ENCODE measurements at places on chromosomes 12 and 14. TPM values are rescaled to one million over a fixed set of nuclear protein-coding genes. Genes with fewer than 3 reads are reported as not detected.

DNA sequence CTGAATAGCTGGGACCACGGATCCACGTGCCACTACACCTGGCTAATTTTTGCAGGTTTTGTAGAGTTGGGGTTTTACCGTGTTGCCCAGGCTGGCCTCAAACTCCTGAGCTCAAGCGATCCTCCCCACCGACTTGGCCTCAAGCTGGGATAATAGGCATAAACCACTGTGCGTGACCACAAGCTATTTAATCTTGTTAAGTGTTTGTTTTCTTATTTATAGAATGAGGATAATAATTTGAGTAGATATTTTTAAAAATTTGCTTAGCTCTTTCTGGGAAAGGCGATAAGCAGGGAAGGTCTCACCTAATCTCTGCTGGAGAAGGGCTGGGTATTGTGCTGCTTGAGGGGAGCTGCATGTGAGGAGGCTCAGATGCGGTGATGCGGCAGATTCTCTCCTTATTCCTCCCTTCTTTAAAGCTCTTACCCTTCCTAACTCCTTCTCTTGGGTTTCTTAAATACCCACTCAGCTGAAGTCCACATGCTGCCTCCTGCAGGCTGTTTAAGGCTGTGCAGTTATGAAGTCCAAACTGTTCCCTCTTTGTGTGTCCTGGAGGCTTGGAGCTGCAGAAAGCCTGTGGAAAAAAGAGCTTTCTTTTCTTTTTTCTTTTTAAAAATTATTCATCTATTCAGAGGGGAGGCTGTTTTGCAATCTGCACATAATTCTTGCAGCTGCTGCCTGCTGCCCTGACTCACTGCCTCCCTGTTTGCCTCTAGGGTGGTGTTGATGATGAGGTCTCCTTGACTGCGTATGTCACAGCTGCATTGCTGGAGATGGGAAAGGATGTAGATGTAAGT lies 37.9 kb downstream of the A2ML1 start:
- peak; percentile 11 for DNase-seq

DNA sequence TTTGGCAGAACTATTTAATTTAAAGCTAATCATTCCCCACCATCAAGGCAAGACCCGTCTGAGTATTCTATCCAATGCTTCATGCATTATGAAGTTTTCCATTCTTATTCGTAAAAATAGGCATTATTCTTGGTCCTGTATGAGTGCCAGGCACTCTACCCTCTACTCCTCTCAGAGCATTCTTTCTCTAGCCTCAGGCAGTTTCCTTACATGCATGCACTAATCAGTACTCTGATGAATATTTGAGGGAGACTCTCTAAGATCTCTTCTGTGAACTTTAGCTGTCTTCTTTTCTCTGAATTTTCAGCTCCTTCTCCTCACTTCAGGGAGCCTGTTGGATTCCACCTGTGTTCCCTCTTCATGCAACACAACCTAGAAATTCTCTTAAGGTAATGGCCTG lies 334.7 kb downstream of the RAD51B start:
- DNase-seq: no peak

GRCh38 chr12:84329938-84330337 lies 582.7 kb downstream of the SLC6A15 start:
- no peak for DNase-seq

GRCh38 chr14:54567639-54568561 lies 972 bp downstream of the SAMD4A start:
- peak; percentile 45 for DNase-seq

GRCh38 chr14:99663386-99664057 lies 18.6 kb downstream of the HHIPL1 start:
- DNase-seq: no peak

GRCh38 chr14:61836184-61836583 lies 74.0 kb downstream of the SNAPC1 start:
- no peak for DNase-seq

DNA sequence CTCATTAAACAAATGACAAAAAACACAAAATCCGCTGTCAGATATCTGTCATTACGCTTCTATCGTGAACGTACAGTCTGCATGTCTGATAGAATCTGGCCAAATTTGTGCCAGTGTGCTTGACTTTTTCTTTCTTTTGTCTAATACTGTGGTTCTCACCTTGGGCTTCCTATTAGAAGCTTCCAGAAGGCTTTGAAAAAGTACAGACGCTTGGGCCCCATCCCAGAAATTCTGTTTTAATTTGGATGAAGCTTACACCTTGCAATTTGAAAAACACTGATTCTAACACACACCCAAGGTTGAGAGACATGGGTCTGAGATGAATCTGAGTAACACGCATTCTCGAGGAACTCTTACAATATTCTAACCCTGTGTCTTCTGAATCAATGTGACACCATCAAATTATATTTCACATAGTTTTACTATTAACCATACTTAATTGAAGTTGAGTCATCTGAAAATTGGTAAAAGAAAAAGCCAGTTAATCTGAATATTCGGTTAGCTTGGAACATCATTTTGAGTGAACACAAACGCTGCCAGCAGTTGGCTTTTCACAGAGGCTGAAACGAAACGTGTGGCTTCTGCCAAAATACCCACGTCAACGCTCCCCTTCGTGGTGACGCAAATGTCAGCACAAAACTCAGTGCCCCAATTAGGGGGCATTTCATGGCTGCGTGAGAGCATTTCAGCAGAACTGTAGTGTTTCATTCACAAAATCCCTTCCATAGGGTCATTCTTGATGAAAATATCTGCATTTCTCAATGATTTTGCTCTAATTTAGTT lies 420.5 kb downstream of the TMEM132D start:
- no peak for DNase-seq

GRCh38 chr14:41022932-41023331 lies 583.7 kb upstream of the LRFN5 start:
- DNase-seq: no peak

DNA sequence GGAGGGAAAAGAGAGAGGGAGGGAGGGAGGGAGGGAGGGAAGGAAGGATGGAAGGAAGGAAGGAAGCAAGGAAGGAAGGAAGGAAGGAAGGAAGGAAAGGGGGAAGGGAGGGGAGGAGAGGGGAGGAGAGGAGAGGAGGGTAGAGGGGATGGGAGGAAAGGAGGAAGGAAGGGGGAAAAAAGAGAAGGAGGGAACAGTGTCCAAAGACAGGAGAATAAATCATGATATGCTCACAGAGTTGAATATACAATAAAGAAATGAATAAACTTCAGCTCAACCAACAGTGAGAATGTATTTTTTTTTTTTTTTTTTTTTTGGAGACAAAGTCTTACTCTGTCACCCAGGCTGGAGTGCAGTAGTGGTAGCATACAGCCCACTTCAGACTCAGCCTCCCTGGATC lies 4.0 kb downstream of the OR6J1 start:
- no peak for DNase-seq

DNA sequence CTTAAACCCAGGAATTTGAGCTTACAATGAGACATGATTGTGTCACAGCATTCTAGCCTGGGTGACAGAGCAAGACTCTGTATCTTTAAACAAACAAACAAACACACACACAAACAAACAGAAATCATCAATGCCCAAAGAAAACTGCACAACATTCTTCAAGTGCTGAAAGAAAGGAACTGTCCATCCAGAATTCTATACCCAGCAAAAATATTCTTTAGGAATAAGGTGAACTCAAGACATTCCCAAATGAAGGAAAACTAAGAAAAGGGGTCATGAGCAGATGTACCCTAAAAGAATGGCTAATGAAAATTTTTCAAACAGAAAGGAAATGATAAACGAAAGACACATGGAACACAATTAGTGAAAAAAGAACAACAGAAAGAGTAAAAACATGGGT lies 22.3 kb upstream of the RNF212B start:
- no peak for DNase-seq

DNA sequence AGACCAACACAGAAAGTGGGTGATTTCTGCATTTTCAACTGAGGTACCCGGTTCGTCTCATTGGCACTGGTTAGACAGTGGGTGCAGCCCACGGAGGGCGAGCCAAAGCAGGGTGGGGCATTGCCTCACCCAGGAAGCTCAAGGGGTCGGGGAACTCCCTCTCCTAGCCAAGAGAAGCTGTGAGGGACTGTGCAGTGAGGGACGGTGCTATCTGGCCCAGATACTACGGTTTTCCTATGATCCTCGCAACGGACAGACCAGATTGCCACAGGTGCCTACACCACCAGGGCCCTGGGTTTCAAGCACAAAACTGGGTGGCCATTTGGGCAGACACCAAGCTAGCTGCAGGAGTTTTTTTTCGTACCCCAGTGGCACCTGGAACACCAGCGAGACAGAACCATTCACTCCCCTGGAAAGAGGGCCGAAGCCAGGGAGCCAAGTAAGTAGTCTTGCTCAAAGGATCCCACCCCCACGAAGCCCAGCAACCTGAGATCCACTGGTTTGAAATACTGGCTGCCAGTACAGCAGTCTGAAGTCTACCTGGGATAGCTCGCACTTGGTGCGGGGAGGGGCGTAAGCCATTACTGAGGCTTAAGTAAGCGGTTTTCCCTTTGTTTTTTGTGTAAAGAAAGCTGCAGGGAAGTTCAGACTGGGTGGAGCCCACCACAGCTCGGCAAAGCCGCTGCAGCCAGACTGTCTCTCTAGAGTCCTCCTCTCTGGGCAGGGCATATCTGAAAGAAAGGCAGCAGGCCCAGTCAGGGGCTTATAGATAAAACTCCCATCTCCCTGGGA lies 25.5 kb upstream of the NAA30 start:
- DNase-seq: no peak

GRCh38 chr14:88422047-88422446 lies 36.6 kb downstream of the SPATA7 start:
- no peak for DNase-seq

- peak; percentile 53 for DNase-seq
Observed at GRCh38 chr14:95098984-95099599, 58.2 kb downstream of the DICER1 start.

- DNase-seq: no peak
Observed at GRCh38 chr14:104519721-104520120, 59.8 kb upstream of the C14orf180 start.

DNA sequence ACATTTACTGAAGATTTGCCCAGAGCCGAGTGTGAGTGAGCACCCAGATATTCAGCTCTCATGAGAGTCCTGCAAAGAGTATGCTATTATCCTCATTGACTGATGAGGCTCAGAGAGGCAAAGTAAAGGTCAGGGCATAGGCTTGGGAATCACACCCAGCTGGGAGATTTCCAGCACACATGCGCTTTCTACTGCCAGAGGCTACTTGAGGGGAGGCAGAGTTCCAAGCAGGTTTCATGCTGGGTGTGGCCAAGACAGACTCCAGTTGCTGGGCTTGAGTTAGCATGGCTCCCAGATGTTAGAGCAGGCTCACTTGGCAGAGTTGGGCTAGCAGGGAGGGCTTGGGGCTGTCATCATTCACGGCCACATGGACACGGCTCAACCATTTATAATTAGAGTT lies 14.4 kb upstream of the FAM181A start:
- DNase-seq: no peak

- DNase-seq: no peak
Observed at GRCh38 chr12:81274637-81275529, 197.0 kb downstream of the ACSS3 start.

GRCh38 chr12:53048780-53049401 lies 974 bp upstream of the TNS2 start:
- DNase-seq: peak; percentile 52

DNA sequence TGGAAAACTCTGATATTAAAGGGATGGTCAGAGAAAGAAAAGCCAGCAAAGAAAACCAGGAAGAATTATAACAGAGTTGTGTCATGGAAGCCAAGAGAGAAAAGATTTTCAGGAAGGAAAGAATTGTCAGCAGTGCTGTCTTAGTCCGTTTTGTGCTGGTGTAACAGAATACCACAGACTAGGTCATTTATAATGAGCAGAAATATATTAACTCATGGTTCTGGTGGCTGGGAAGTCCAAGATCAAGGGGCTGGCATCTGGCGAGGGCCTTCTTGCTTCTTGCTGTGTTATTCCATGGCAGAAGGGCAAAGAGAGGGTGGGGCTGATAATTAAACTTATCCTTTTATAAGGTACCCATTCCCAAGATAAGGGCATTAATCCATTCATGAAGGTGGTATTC lies 6.4 kb upstream of the INHBE start:
- DNase-seq: no peak

- DNase-seq: no peak
Observed at GRCh38 chr12:78406213-78406612, 458.4 kb upstream of the SYT1 start.

- peak; percentile 74 for DNase-seq
Observed at GRCh38 chr12:124720681-124721500, 142.8 kb downstream of the SCARB1 start.

- peak; percentile 38 for DNase-seq
Observed at GRCh38 chr14:105419195-105420091, at the start of gene MTA1. TSS of gene MTA1 (plus strand) at chr14:105419827. CDS start at chr14:105420036, 209 bp downstream.

DNA sequence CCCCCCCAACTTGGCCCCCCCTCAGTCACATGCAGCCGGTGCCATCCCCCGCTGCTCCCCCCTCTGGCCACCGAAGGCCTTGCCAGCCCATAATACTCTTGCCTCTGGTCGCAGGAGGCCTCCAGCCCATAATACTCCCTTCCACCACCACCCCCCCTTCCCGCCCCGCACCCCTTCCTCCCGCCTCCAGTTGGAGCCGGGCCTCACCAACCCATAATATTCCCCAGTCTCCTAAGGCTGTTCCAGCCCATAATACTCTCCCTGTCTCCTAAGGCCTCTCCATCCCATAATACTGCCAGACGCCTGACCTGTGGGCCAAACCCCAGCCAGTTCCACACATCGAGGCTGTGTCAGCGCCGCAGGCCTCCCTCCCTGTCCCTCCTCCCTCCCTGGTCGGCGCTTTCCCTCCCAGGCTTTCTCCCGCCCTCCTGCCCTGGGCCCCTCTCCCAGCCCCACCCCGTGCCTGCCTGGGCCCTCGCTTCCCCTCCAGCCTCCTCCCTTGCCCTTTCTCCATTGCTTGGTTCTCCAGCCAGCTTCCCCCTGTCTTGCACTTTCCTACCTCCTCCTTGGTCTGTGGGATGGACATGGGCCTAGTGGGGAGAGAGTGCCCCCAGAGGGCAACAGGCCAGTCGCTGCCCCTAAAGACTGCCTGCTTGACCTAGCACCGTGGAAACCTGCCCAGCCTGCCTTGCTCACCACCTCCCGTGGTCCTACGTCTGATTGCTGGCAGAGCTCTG lies 6.8 kb upstream of the CHD4 start:
- DNase-seq: peak; percentile 98

- DNase-seq: no peak
Observed at GRCh38 chr12:89481213-89481914, 43.2 kb downstream of the GALNT4 start.

GRCh38 chr14:56004786-56005185 lies 113.4 kb upstream of the PELI2 start:
- DNase-seq: peak; percentile 57

Gene CHD8
- 24.1 TPM for total RNA-seq

Gene CYP46A1
- total RNA-seq: not detected

Gene SLC6A15
- 0.30 TPM for total RNA-seq

Gene PTGER2
- 0.39 TPM for total RNA-seq

Gene PTPRQ
- total RNA-seq: 4.0 TPM

Gene TMEM19
- total RNA-seq: 30.5 TPM

Gene KRT84
- total RNA-seq: not detected

Gene ERBB3
- total RNA-seq: not detected

Gene ARHGEF25
- total RNA-seq: 17.0 TPM

Gene HOXC10
- total RNA-seq: 19.8 TPM

Gene CPNE6
- not detected for total RNA-seq

Gene ANGEL1
- total RNA-seq: 1.1 TPM

Gene CD27
- total RNA-seq: not detected

Measured in MG63 (cell line).